Activated naive CD4-positive, alpha-beta T cell treated with anti-CD3 and anti-CD28 coated beads, Interleukin-2, amount 50 U/mL, for 16 hours (primary cell): ENCODE measurements at places on chromosomes 3 and 15.

DNA sequence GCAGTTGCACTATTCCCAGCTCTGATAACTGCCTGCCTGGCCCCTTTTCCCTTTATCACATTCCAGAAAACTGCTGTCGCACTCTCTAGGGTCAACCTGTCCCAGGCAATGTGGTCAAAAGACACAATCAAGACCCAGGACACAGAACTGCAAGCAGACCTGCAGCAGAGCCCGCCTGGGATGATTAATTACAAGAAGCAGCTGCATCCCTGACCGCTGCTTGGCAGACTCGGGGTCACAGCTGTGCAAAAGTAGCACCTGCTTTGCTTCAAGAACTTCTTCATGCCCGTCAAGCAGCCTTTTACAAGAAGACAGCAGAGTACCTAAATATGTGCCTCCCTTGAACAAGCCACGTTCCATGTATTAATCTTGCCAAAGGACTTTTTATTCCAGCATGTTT lies 120.0 kb upstream of the ST8SIA2 start:
- no peak for DNase-seq

DNA sequence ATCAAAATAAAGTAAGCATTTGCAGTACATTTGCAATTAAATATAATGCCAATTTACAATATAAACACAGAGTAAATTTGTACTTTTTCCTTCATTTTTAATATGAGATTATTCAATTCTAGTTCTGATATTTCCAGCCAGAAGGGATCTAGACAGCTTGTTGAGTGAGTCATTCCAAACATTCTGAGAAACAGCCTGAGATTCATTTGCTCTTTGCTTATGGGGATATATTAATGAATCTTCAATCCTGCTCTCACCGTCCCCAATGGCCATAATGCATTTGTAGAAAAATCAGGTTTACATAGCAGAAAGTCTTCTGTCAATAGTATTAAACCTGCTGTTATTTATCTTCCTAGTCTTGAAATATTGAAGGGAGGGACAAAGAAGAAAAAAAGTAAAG lies 554.2 kb downstream of the TUSC7 start:
- no peak for DNase-seq

DNA sequence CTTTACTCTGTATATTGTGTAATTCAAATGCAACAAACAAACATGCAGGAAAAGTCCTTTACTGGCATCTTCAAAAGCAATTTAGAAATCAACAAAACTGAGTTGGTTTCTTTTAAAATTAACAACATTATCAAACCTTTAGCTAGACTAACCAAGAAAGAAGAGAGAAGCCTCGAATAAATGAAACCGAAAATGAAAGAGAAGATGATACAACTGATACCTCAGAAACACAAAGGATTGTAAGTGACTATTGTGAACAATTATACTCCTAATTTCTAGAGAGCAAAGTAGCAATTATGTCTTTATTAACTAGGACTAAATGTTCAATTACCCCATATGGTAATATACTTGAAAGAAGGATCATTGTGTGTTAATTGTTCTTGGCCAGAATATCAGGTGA lies 49.2 kb upstream of the P3H2 start:
- no peak for DNase-seq

- no peak for DNase-seq
Measured at GRCh38 chr3:126746395-126747177, 42.5 kb downstream of the CHCHD6 start.
